SHP77 (cell line): ENCODE measurements at places on chromosomes 6 and 20.
A peak's percentile ranks its signal among the peaks of the same experiment; 100 is the strongest.

DNA sequence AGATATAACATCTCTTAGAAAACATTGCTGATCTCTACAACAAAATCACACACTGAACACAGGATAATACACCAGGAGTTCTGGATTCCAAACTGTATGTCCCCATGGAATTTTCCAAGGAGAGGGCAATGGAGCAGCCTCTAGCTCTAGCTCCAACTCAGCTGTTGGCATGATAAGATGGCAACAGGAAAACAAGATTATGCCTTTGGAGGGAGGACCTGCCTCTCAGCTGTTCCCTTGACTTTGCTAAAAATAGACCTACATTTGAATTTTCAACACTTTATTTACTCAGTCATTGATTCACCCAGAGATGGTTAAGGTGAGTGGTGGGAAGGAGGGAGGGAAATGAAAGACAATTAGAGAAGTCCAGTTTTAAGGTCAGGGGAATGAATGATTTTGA, 246.7 kb downstream of the ALDH8A1 start:
- DNase-seq: no peak

GRCh38 chr20:59718071-59718470, 113.7 kb downstream of the PHACTR3 start:
- DNase-seq: no peak

GRCh38 chr20:41223112-41223511, 85.8 kb downstream of the PLCG1 start:
- DNase-seq: no peak

GRCh38 chr6:15023448-15023847, 222.4 kb upstream of the JARID2 start:
- DNase-seq: no peak

DNA sequence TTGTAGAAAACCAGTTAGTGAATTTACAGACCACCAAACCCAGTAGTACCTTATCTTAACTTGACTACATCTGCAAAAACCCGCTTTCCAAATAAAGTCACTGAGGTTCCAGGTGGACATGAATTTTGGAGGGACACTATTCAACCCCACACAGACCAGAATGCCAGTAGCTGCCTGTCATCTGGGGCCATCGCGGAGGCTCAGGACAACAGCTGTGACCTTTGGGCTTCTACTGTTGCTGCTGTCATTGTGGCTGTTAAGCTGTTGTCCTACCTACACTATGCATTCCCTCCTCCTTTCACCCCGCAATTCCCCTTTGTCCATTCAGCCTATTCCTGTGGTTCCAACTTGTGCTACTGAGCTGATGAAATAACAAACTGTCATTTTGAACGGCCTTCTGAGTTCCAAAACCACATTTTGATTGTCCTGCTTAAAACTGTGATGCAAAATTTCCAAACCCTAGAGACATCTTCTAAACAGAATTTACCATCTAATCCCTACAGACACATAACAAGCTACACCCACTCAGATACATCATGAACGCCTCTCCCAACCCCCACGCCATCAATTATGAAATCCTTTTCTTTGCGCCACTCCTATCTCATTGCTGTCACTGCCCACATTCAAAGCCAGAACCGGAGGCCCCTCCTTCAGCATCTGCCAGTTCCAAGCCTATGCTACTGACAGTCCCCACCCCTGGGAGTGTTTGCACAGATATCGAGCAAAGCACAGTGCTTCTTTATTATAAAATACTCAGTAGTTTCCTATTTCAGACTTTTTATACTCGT, 125.0 kb downstream of the C6orf118 start:
- peak; percentile 12 for DNase-seq

GRCh38 chr6:166971271-166971670, 14.9 kb upstream of the RNASET2 start:
- DNase-seq: no peak

GRCh38 chr6:25942561-25943147, 12.2 kb upstream of the SLC17A2 start:
- DNase-seq: peak; percentile 26

DNA sequence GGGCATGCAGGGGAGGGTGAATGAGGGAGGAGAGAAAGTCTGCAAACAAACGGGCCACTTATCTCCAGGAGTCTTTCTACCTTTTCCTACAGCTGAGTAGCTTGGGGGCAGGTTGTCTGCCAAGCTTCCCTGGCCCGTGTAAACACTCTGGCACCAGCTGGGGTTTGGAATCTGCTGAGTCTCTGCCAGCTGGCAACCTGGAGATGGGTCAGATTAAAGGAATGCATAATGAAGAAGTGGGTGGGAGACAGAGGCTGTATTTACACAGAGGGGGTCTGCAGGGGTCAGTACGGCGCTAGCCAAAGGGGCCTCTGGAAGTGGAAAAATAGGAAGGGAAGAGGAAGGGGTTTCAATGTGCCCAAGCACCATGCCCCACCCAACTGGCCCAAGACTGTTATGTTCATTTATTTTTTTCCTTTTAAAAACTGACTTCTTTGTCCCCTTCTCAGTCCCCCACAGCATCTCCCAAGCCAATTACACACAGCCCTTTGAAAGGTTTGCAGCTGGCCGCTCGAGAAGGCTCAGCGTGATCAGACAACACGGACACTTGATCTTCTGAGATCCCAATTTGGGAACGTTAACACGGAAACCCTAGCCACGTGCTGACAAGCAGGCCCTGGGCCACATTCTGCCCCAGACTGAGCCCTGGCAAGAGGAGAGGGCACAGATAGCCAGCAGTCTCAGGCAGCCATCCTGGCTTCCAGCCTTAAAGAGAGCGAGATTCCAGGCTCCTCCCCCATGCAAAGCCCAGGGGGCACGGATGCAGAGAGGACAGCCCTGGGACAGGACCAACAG, 25.2 kb downstream of the TRAM2 start:
- DNase-seq: peak; percentile 92

- DNase-seq: no peak
Observed at GRCh38 chr6:40440053-40440452, 147.1 kb downstream of the LRFN2 start.

GRCh38 chr6:161973064-161973463, 699.2 kb upstream of the AGPAT4 start:
- no peak for DNase-seq

DNA sequence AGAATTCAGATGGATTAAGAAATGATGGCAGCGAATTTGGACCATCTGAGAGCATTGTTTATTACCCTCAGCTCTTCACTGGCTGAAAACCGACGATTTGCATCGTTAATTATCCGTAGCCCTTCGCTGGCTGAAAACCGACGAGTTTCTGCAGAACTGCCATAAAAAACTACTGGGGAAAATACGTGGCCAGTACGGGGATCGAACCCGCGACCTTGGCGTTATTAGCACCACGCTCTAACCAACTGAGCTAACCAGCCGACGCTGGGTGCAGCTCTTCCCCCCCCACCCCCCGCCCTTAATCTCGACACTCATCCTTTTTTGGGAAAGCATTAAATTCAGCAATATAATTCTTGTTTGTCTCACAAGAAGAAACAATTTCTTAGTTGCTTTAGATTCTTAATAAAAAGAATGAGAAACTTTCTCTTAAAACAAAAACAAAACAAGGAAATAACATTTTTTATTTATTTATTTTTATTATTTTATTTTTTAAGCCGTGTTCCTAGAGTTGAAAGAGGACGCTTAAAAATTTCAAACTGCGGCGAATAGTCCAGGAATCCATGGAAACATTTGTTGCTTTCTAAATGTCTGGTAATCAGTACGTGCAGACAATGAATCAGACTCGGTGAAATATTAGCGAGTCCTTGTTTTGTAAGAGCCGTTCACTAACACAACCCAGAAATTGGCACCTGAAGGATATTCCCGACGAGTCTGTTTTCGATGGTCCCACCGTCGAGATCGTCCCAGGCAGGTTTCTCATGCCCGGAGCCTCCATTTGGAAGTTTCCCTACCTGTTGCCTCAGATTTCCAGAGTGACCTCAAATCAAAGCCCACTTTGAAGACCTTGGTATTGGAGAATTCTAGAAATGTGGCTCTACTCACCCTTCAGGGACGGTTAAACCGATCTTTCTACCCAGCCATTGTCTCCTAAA, 27.8 kb downstream of the PRSS16 start:
- DNase-seq: no peak

DNA sequence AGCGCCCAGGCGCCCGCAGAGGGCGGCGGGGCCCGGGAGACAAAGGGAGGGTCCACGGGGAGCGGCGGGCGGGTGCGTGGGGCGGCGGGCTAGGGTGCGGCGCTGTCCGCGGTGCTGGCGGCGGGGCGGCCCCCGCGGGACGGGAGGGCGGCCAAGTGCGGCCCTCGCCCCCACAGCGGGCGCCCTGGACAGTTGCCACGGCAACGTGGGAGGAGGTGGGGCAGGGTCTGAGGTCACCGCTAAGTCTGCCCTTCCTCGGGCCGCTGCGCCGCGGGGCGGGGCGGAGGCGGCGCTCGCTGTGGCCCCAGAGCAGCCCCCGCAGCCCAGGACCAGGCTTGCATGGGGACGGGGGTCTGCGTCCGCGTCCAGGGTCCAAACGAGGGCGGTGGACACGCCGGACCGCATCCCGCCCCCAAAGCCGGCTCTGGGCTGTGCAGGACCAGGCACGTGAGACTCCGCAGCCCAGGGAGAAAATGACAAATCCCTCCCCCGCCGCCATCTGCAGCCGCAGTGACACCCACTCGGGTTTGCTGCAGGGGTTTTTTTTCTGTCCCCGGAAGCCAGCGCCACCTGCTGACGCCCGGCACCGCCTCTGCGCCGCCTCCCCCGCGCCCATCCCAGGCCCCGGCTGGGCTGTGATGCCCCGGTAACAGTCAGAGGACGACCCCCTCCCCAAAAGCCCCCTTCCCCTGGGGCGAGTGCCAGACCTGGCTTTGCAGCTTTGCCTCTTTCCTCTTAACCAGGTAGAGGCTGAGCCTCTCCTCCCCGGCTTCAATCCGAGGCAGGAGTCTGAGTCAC, 36.8 kb downstream of the YTHDF1 start:
- DNase-seq: peak; percentile 79

GRCh38 chr6:82094166-82094806, 153.3 kb downstream of the IBTK start:
- DNase-seq: no peak

- DNase-seq: no peak
Observed at GRCh38 chr6:32845384-32845884, 1.6 kb upstream of the PSMB8 start.

GRCh38 chr6:117025310-117025709, 148.3 kb downstream of the RFX6 start:
- no peak for DNase-seq

GRCh38 chr20:35907017-35907701, 47.1 kb downstream of the SCAND1 start:
- no peak for DNase-seq

- DNase-seq: no peak
Observed at GRCh38 chr6:21396313-21396712, 197.2 kb upstream of the SOX4 start.

GRCh38 chr6:68701159-68701558, 66.1 kb downstream of the ADGRB3 start:
- DNase-seq: peak; percentile 28

DNA sequence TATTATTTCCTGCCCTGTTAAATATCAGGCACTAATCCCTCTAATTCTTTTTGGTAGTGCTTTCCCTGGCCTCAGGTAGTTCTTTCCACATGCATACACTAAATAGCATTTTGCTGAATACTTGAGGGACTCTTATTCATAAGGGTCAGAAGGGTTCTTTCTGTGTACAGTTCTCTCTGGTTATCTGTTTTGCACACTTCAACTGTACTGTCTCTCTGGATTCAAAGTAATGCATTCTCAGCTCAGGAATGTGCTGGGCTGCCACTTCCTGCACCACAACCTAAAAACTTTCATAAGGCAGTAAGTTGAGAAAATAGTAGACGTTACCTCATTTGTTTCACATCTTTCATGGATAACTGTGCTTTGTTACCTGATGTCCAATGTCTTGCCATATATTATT, 32.1 kb downstream of the C6orf141 start:
- DNase-seq: no peak

- DNase-seq: no peak
Observed at GRCh38 chr20:38181207-38181801, 16.2 kb upstream of the TGM2 start.

GRCh38 chr6:39362487-39362865, 40.0 kb upstream of the KCNK16 start:
- peak; percentile 20 for DNase-seq

DNA sequence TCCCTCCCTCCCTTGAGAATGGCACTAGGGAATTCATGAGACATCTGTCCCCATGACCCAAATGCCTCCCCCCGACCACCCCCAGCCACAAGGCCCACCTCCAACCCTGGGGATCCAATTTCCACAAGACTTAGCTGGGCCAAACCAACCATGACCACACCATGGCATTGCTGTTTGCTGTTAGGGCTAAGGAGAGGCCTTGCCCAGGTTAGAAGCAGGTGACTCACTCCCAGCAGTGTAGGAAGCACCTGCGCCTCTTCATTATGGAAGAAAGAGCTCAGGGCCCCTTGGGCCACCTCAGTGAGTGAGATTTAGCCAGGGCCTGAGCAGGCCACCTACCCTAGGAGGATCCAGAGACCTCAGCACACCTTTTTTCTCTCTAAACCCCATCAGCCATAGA, 337.9 kb downstream of the TAF4 start:
- no peak for DNase-seq

DNA sequence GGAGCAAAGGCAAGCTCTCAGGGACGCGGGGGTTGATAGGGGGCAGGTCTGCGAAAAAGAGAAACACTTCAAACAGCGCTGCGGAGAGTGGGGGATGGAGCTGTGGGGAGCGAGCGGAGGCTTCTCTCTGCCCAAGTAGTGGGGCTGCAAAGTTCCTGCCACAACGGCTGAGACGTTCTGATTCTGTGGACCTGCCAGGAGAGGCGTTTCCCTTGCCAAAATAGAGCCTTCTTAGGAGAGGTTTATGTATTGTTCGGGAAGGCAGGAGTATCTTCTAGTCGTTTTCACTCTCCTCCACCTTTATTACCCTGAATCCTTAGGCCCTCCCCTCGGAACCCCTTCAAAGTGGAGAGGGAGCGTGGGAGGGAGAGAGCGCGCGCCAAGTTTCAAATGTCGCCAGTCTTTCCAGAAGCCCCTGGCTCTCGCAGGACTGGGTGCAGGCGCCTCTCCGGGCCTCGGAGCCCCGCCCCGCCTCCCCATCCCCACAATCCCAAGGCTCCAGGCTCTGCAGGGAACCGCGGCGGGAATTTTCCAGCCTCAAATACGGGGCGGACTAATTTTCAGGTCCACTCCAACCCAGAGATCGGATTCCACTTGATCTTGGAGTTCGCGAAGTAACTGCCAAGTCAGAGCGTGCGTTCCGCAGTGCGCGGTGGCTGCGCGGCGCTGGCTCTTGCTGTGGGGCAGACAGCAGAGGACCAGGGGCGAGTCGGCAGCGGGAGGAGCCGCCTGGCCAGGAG, 10.0 kb upstream of the POU3F2 start:
- DNase-seq: no peak

DNA sequence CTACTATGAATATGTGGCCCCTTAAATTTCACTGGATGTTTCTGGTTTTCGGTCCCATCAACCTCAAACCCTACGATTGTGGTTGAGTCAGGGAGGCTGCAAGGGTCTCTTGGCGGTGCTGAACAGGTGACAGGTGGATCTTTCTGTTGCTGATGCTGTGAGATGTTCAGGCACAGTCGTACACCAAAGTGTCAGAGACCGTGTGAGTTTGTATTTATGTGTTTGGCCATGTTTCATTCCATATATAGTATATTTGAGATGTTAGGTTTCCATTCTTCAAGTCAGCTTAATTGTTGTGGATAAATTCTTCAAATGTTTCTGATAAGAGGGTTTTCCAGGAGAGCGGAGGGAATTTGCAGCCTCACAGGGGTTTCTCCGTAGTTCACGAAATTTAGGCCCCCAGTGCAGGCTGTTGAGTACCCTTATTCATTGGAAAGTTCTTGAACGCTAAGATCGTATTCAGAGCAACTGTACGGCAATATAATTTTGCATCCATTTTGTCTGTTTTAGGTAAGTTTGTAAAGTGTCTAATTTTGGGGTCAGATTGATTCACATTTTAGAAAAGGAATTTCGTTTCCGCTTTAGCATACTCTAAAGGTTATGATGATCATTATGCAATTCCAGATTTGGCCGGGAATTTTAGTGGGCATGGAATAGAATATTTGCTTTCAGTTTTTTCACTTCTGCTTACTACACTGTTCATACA, 1.2 kb downstream of the TAB2 start:
- DNase-seq: peak; percentile 11
